IPS DF 19.7 (cell line): ENCODE measurements at places on chromosomes 4 and X.

DNA sequence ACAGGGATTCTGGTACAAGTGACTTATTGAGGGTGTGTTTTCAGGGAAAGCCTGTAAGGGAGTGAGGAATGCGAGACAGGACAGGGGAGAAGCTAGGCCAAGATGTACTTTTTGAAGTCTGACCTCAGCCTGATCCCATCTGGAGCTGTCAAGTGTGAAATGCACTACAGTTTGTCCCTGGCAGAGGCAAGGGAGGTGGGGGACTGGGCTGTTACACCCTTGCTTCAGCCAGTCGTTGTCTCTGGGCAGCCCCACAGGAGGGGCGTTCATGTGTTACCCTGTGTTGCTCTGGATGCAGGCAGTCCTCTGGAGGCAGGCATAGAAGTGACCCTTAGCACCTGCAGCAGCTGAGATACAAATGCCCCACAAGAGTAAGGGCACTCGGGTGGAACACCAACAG is 25.8 kb downstream of the PPEF1 start:
- DNase-seq: no peak

DNA sequence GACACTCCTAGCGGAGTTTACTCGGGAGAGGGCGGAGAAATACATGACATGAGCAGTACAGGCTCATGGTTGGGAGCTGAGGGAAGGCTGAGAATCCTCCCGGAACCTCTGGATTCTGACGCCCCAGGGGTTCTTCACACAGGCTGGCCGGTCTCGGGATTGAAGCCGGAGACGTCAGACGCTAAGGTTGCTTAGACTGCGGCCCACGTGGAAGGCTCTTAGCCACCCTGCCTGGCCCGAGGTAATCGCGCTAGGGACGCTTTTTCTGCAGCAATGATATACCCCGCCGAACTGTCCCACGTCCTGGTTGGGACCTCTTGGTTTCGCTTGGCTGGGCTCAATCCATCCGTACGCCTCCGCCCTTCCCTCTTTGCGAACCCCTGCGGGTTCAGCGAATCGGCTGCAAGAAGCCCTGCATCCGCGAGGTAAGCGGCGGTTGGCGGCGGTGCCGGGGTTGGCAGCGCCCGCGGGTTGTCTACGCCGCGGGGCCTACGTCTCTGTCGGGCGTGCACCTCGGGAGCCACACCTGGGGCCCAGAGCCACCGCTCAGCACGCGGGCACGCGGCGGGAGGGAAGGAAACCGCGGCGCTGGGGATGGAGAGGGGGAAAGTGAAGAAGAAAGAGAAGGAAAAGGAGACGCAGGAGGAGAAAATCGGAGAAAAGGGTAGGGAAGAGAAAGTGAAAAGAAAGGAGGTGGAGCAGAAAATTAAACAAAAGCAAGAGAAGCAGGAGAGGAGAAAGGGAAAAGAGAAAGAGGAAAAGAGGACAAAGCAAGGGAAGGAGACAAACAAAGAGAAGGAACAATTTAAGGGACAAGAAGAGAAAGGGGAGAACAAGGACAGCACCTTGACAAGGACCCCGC is at the start of gene ARL9:
ARL9 (plus strand) TSS at position 523 of the 862 bp plus-strand sequence; CDS start at position 595, 72 bp downstream.
- DNase-seq: peak; percentile 40

- DNase-seq: no peak
Measured at GRCh38 chr4:17370818-17371217, 141.1 kb downstream of the QDPR start.

- DNase-seq: no peak
Measured at GRCh38 chrX:49212209-49212608, 12.2 kb upstream of the SYP start.

- no peak for DNase-seq
Measured at GRCh38 chr4:154086247-154086646, 297.4 kb upstream of the SFRP2 start.

DNA sequence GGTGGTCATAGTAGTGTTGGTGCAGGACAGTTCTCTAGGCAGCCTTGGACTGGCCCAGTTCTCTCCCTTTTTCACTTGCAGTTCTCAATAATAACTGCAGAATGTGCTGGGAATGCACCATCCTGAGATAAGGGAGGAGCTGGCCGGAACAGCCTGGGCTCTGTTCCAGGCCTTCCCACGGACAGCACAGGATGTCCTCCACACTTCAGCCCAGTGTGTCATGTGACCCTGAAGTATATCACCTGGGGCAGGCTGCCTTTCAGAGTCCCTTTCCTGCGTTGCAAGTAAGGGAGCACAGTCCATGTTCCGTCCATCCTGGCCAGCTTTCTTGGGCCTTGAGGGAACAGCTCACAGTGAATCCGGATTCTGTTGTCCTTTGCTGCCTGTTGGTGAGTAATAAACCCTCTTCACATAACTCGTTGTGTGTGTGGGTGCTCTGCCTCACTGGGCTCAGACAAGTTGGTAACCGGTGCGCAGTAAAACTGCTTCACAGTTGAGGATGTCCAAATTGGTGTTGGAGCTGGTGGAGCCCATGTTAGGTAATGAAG is 32.3 kb upstream of the BBS12 start:
- DNase-seq: no peak

GRCh38 chr4:24102621-24103020 is 212.8 kb upstream of the PPARGC1A start:
- DNase-seq: no peak

- no peak for DNase-seq
Measured at GRCh38 chr4:70544279-70544868, 26.0 kb downstream of the AMTN start.

DNA sequence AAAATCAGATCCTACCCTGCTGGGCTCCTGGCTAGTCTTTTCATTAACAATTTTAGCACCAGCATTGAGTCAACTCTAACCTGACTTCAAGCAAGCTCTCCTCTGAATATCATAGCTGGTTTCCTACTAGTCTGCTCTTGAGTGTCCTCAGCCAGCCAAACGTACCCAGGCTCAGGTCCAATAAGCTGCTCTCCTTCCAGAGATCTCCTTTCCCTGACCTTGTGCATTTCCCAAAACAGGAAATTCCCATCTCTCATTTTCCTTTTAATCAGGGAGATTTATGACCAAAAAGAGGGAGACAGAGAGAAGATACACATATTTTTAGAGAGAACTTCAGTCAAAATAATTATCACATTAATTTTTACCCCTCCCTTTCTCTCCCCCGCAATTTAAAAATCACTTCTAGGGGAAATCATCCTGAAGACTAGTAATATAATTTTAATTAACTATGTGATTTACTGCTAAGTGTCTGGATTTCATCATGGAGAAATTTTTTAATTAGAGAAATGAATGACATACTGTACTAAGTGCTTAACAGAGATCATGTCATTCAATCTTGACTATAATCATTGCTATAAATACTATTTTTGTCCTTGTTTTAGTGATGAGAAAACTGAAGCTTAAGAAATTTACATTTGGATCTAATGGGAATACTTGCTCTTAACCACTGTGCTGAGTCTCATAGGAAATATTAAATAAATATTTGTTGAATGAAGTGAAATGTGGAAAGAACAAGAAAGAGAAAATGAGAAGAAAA is 421.7 kb upstream of the INTU start:
- no peak for DNase-seq

- no peak for DNase-seq
Measured at GRCh38 chrX:36640232-36640631, 367.9 kb upstream of the FAM47C start.

- no peak for DNase-seq
Measured at GRCh38 chrX:40868868-40869267, 133.5 kb upstream of the MED14 start.

GRCh38 chrX:110436523-110436922 is 77.9 kb downstream of the RTL9 start:
- no peak for DNase-seq

GRCh38 chr4:108148316-108148715 is 20.4 kb downstream of the LEF1 start:
- DNase-seq: no peak

- DNase-seq: no peak
Measured at GRCh38 chr4:66837279-66837922, 707.9 kb downstream of the CENPC start.

DNA sequence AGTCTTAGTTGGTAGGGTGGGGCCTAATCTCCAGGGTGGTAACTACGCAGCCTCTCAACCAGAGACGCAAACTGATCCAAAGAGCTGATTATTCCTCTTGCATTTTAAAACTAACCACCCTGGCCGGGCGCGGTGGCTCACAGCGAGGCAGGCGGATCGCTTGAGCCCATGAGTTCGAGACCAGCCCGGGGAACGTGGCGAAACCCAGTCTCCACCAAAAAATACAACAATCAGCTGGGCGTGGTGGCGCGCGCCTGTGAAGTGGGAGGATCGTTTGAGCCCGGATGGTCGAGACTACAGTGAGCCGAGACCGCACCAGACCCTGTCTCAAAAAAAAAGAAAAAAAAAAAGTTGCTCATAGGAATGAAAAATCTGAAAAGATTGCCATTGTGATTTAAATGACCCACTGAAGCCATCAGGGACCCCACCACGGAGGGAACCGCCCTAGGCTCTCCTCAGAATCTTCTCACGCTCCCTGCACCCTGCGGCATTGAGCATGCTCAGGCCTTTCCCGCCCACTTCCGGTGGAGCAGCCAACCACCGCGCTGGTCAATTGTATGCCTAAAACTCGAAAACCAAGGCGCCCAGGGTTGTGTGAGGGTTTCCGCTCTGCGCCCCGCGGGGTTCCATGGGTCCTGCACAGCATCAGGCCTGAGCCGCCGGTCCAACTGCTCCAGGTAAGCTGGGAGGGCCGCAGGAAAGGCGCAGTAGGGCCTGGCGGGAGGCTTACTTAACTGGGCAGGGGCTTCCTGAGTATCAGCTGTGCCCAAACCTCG is at the start of gene TRIM60:
TRIM60 (plus strand) TSS at position 564 of the 776 bp plus-strand sequence. CDS start 8,074 bp downstream, outside the sequence.
- no peak for DNase-seq

DNA sequence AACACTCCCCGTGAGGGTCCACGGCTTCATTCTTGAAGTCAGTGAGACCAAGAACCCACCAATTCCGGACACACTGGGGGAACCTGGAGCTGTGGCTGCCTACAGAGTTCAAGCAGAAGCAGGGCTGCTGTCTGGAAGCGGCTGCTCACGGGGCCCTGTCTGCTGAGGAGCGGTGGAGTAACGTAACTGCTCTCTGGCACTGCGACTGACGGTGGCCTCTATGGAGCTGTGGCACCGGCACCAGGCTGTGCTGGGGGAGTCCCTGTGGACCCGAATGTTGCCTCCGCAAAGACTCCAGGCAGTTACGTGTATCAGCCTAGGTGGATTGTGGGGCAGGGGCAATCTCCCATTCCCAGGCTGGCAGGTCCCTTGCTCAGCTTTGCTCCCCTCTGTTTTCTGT is 703.3 kb upstream of the FRG1 start:
- DNase-seq: no peak

GRCh38 chr4:72546456-72546855 is 22.6 kb downstream of the ADAMTS3 start:
- no peak for DNase-seq

DNA sequence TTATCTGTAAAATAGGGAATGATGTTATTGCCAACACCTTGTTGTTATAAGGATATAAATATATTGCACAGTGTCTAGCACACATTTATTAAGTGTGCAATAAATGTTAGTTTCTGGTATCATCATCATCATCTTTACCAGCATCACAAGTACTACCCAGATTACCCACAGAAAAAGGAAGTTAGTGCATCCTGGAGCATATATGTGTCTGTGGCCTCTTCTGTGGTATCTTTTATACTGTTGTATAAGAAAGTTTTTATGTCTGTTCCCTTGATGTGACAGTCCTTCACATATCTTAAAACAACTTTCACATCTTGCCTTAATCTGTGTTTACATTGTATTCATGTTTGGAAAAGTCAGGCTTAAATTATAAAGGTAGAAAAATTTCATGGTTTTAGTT is 10.0 kb downstream of the EXOSC9 start:
- no peak for DNase-seq

- DNase-seq: no peak
Measured at GRCh38 chrX:79715448-79715847, 299.1 kb upstream of the TBX22 start.

- DNase-seq: no peak
Measured at GRCh38 chrX:17005712-17006368, 59.4 kb downstream of the REPS2 start.

DNA sequence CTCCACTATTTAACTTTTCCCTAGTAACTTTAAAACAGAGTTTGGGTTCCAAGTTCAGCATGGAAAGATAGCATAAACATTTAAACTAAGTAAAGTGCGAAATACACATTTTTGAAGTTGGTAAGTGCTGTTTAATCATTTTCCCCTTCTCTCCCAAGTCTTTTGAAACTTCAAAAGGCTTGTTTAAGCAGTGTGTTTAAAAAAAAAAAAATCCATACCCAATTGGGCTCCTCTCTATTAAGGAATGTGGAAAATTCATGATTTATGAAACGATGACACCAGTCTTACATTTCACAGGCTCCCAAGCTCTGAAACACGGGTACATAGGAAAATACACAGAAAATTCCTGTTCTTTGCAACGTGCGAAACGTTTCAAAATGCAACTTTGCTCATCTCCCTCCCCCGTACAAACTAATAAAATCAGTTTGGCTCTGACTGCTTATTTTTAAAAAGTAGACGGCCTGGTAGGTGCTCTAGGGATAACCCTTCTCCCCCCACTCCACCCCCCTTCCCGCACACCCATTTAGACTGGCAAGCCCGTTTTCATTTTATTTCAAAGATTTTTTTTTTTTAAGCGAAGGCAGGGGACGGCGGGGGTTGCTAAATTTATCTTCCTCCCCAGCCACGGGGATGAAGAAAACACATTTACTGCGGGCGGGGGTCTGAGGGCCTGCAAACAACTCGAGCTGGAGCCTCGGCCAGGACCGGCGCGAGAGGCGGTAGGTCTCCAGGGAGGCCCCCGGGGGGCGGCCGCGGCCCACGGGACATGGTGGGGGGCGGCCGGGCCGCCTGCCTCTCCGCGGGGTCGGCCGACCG is 786 bp upstream of the ZFX start:
- DNase-seq: no peak

DNA sequence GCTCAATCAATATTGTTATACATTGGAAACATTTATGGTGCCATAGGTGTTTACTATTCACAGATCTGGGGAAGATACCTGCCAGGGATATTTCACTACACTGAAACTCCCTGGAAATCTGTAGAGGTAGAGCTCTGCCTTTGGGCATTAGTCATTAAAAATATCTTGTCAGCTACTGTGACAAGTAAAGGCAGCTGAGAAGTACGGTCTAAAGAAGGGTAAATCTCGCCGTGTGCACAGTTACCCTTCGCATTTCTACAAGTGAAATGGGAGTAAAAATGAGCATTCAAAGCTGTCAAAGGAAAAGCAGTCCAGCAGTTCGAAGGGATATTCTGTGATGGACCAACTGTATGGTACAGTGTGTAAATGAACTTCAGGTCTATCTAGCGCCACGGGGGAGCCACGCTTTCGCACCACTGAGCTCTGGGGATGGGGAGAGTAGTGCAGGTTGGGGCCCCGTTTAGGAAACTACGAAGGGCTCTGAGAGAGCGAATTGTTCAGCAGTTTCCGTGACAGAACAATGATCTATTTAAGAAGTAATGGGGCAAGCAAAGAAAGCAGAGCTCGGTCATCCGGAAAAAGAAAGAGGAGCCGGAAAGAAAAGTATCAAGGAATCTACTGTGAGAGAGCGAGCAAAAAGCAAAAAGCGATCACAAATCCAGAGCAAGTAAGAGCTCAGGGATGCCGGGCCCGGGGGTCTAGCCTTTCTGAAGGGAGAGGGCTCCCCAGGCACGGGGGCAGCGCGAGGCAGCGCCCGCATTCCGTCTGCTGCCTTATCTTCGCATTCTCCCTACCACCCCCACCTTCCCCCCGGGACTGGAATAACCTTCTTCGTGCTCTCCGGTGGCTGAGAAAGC is 646 bp downstream of the TIGD4 start:
- no peak for DNase-seq
